ENCODE measurements at places on chromosomes 1 and 21. TPM values are rescaled to one million over a fixed set of nuclear protein-coding genes. Genes with fewer than 3 reads are reported as not detected.
A peak's percentile ranks its signal among the peaks of the same experiment; 100 is the strongest.

- no peak overlapping the region for H3K4me3 ChIP-seq
- H3K36me3 ChIP-seq = no peaks in the 10 kb centered on the region
- no peaks in the 10 kb centered on the region for H3K27me3 ChIP-seq
- H3K4me1 ChIP-seq = no peaks in the 10 kb centered on the region
Measured at GRCh38 chr1:29531596-29531995, 295.3 kb downstream of the PTPRU start.

GRCh38 chr1:221448585-221449175 lies 293.2 kb downstream of the DUSP10 start:
- no peak overlapping the region for H3K27ac ChIP-seq
- DNase-seq = no peak
- no peak overlapping the region for H3K4me3 ChIP-seq
- H3K27me3 ChIP-seq = no peaks in the 10 kb centered on the region
- H3K4me1 ChIP-seq = no peaks in the 10 kb centered on the region

DNA sequence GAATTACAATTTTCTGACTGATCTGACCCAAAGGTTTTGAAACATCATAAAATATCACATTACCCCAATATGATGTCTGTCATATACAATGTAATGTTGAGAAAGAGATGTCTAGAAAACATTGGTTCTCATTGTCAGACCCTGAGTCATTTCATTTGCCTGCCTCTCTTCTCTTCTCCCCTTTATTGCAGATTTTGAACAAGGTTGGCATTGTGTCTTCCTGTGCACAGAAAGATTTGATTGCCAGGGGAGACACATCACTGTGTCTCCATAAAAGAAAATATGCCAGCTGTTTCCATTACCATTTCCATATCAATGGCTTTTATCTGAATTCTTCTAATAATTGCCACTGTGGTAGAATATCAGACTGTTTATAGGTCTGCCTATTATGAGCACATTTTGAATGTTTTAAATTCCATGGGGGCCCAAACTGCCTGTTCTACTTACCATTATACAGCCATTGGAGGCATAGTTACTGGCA lies 65.6 kb downstream of the IFI44 start:
- no peaks in the 10 kb centered on the region for H3K36me3 ChIP-seq
- H3K4me3 ChIP-seq = no peak overlapping the region
- H3K27me3 ChIP-seq = no peaks in the 10 kb centered on the region
- no peaks in the 10 kb centered on the region for H3K4me1 ChIP-seq
- DNase-seq = no peak

GRCh38 chr1:69967245-69967766 lies 238.1 kb downstream of the LRRC40 start:
- H3K4me3 ChIP-seq = no peak overlapping the region
- H3K4me1 ChIP-seq = no peaks in the 10 kb centered on the region
- H3K36me3 ChIP-seq = no peaks in the 10 kb centered on the region
- no peaks in the 10 kb centered on the region for H3K27me3 ChIP-seq

DNA sequence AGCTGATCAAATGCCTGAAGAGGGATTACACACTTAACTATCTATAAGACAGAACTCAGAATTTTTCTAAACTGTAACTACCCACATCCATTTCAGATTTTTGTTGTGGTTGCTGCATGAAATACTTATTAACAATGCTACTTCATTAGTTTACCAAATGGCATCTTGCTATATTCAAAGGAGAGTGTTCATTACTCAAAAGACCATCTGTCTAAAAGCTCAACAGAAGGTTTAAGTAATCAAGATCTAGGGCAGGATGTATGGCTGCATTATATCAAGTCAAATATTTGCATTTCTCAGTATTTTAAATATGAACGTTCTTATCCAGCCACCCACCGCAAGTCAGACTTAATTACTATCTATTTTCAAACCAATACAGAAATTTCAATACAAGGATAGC lies 79.9 kb downstream of the SIPA1L2 start:
- no peaks in the 10 kb centered on the region for H3K27me3 ChIP-seq
- H3K4me3 ChIP-seq = no peak overlapping the region
- no peak for DNase-seq
- H3K4me1 ChIP-seq = peaks cover 12% of the 10 kb centered on the region

- peaks cover 36% of the 10 kb centered on the region for H3K36me3 ChIP-seq
- H3K4me3 ChIP-seq = no peak overlapping the region
- H3K4me1 ChIP-seq = no peaks in the 10 kb centered on the region
- no peak overlapping the region for H3K27ac ChIP-seq
Measured at GRCh38 chr1:50471967-50472366, 48.7 kb upstream of the DMRTA2 start.

DNA sequence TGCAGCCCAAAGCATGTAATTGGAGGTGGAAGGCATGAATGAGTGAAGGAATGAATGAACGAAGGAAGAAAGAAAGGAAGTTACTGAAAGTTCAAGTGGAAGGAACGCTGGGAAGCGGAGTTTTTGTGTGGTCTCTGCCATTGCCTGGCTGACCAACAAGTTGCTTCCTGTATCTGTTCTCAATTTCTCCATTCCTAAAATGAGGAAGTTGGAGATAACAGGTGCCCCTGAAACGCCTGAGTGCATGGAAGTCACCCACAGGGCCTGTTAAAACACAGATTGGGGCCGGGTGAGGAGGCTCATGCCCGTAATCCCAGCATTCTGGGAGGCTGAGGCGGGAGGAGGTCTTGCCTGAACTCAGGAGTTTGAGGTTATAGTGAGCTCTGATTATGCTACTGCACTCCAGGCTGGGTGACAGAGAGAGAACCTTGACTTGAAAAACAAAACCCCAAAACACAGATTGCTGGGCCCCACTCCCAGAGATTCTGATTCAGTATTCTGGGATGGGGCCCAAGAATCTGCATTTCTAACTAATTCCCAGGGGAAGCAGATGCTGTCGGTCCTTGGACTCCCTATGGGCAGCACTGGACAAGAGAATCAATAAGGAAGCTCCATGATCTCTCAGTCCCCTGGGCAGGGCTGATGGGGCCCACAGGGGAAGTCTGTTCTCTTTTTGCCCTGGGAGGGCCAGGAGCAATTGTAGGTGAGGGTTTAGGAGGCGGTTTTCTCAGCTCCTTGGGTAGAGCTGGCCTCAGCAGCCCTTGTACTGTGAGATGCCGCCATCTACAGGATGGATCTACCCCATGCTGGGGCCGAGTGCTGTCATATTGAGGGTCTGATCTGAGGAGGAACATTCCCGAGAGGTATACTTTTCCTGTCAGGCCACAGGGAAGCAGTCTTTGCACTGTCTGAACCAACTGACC lies 3.3 kb upstream of the CNR2 start:
- H3K27me3 ChIP-seq = no peaks in the 10 kb centered on the region
- peak; percentile 79 for DNase-seq
- no peak overlapping the region for H3K27ac ChIP-seq
- H3K4me3 ChIP-seq = no peak overlapping the region
- no peaks in the 10 kb centered on the region for H3K36me3 ChIP-seq
- H3K4me1 ChIP-seq = peaks cover 3% of the 10 kb centered on the region

DNA sequence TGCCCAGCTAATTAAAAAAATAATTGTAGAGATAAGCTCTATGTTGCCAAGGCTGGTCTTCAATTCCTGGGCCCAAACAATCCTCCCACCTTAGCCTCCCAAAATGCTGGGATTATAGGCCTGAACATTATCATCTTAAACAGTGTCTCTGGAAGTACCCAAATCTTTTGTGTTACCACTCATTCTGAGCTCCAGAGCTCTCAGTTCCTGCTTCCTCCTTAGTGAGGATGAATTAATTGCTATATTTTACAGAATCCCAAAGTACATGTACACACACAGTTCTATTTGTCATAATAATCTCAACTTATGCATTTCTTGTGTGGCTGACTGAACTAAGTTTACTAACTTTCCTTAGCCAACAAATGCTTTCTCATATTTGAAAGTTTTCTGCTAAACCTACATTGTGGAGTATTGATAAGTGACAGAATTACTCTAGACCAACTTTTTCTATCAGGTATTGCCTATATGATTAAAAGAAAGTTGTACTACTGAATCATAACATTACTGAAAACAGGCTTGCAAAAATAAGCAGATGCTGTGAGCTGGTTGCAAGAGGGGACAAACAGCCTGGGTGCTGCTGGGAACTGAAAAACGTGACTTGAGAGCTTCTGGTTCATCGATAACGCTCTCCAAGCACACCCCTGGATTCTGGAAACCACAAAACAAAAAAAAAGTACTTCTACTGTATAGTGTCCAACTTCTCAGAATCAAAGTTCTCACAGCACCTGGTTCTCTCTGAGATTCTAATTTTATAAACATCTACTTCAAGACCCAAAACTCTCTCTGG lies 15.3 kb downstream of the VAV3 start:
- H3K4me3 ChIP-seq = no peak overlapping the region
- no peaks in the 10 kb centered on the region for H3K27me3 ChIP-seq
- H3K4me1 ChIP-seq = no peaks in the 10 kb centered on the region

DNA sequence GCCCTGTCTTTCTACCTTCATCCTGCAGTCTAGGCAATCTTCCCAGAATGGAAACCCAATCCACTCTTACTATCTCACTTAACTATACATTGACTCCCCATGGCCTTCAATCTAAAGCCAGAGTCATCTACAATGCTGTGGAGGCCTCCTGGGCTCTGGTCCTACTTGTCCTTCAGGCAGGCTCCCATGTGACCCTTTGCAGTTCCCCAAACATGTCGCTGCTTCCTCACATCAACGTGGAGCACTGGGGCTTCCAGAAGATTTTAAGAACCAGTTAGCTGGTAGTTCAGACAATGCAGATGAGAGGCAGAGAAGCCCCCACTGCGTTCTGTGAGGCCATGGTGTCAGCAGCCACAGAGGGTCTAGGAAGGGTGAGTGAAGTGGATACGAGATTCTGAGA lies 18.6 kb downstream of the LYPD8 start:
- no peaks in the 10 kb centered on the region for H3K27me3 ChIP-seq
- H3K4me3 ChIP-seq = no peak overlapping the region
- peak; percentile 20 for DNase-seq
- peaks cover 4% of the 10 kb centered on the region for H3K4me1 ChIP-seq
- H3K27ac ChIP-seq = no peak overlapping the region

- no peak for DNase-seq
- peaks cover 70% of the 10 kb centered on the region for H3K4me1 ChIP-seq
- H3K36me3 ChIP-seq = no peaks in the 10 kb centered on the region
- no peaks in the 10 kb centered on the region for H3K27me3 ChIP-seq
- H3K27ac ChIP-seq = peak overlapping the region; percentile 93
Measured at GRCh38 chr1:225880222-225880588, 2.0 kb downstream of the TMEM63A start.

DNA sequence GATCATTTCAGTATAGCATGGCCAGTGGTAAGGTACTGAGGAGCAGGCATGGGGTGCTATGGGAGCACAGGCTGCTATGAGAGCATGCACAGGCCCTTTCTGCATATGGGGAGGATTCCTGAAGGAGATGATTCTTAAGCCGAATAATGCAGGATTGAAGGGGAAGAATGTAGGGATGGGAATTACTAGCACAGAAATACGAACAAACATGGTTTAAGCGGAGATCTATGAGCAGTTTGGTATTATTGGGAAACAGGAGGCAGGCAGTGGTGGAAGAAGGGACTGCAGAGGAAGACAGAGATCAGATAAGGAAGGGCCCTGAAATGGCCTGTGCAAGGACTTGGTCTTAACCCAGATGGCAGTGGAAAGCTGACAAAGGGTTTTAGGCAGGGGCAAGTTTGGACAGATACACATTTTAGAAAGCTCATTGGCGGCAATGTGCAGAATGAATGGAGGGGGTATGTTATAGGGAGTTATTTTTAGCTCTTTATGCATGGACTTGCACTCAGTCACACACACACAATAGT lies 1.7 kb downstream of the OSCP1 start:
- peaks cover 26% of the 10 kb centered on the region for H3K4me1 ChIP-seq
- no peak for DNase-seq
- no peaks in the 10 kb centered on the region for H3K36me3 ChIP-seq
- no peaks in the 10 kb centered on the region for H3K27me3 ChIP-seq
- H3K27ac ChIP-seq = no peak overlapping the region

- H3K4me1 ChIP-seq = no peaks in the 10 kb centered on the region
- no peak overlapping the region for H3K4me3 ChIP-seq
Measured at GRCh38 chr1:170806961-170807360, 128.4 kb upstream of the MROH9 start.

DNA sequence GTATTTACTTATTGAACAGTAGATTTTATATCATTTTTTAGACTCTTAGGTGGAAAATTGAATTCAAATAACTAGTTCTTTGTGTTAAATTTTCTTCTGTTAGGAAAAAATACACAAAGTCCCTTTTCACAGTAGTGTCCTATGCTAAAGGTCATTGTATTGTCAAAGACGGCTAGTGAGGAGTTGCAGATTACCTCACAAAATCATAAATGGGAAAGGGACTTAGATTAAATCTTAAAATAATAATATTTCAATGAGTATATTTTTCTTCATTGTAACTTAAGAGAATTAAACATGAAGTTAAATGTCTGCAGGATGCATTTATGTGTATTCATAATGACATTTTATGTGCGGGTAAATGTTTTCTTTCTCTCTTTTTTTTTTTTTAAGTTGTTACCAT lies 32.7 kb downstream of the LYPLAL1 start:
- H3K27ac ChIP-seq = no peak overlapping the region
- H3K4me1 ChIP-seq = no peaks in the 10 kb centered on the region
- H3K4me3 ChIP-seq = no peak overlapping the region
- H3K36me3 ChIP-seq = no peaks in the 10 kb centered on the region
- DNase-seq = no peak

- H3K27me3 ChIP-seq = no peaks in the 10 kb centered on the region
- no peak for DNase-seq
- H3K4me1 ChIP-seq = no peaks in the 10 kb centered on the region
- no peaks in the 10 kb centered on the region for H3K36me3 ChIP-seq
- no peak overlapping the region for H3K4me3 ChIP-seq
- no peak overlapping the region for H3K27ac ChIP-seq
Measured at GRCh38 chr1:60678391-60678790, 404.0 kb upstream of the NFIA start.

- no peaks in the 10 kb centered on the region for H3K36me3 ChIP-seq
- DNase-seq = no peak
- no peaks in the 10 kb centered on the region for H3K27me3 ChIP-seq
- H3K4me3 ChIP-seq = no peak overlapping the region
- H3K27ac ChIP-seq = no peak overlapping the region
- no peaks in the 10 kb centered on the region for H3K4me1 ChIP-seq
Measured at GRCh38 chr1:90616395-90616794, 100.7 kb downstream of the BARHL2 start.

RRP15 gene
- polyA plus RNA-seq = 28.3 TPM

CCDC27 gene
- 0.24 TPM for polyA plus RNA-seq

HSD11B1 gene
- 5.6 TPM for polyA plus RNA-seq

PERM1 gene
- polyA plus RNA-seq = 0.27 TPM

PYHIN1 gene
- polyA plus RNA-seq = 1.5 TPM

PADI6 gene
- polyA plus RNA-seq = not detected

C4BPB gene
- polyA plus RNA-seq = 0.82 TPM

PPIAL4G gene
- polyA plus RNA-seq = 0.10 TPM

CYP2J2 gene
- 2.0 TPM for polyA plus RNA-seq

BCAR3 gene
- 20.2 TPM for polyA plus RNA-seq

CFAP107 gene
- 2.8 TPM for polyA plus RNA-seq

VCAM1 gene
- 53.9 TPM for polyA plus RNA-seq
